ENCODE measurements at places on chromosomes 2 and 18. TPM values are rescaled to one million over a fixed set of nuclear protein-coding genes. Genes with fewer than 3 reads are reported as not detected.

B4GALT6 gene
- total RNA-seq = 5.3 TPM

CHRNG gene
- not detected for total RNA-seq

RIF1 gene
- 39.4 TPM for total RNA-seq

EVX2 gene
- not detected for total RNA-seq

THOC1 gene
- 55.6 TPM for total RNA-seq

STON1 gene
- total RNA-seq = 1.7 TPM

HS6ST1 gene
- 26.2 TPM for total RNA-seq

LYPD1 gene
- total RNA-seq = 10.3 TPM

PROC gene
- 5.8 TPM for total RNA-seq

RTP5 gene
- not detected for total RNA-seq

GATA6 gene
- 12.3 TPM for total RNA-seq

BCS1L gene
- total RNA-seq = 36.0 TPM

CGREF1 gene
- 0.37 TPM for total RNA-seq

ZNF397 gene
- total RNA-seq = 8.1 TPM

RESP18 gene
- not detected for total RNA-seq

NYAP2 gene
- total RNA-seq = 0.30 TPM

AQP12B gene
- not detected for total RNA-seq

CYP27A1 gene
- 2.0 TPM for total RNA-seq

NEU2 gene
- not detected for total RNA-seq

CTNNA2 gene
- total RNA-seq = not detected

PAX8 gene
- total RNA-seq = 6.4 TPM

Measured in PC-9 (cell line).